ENCODE measurements at places on chromosomes 11 and 22.

- DNase-seq, result no peak
These were observed 52.9 kb upstream of the FBXO3 start for GRCh38 chr11:33827206-33827605.

- DNase-seq, result no peak
These were observed 66.5 kb upstream of the ALX4 start for GRCh38 chr11:44376423-44376822.

DNA sequence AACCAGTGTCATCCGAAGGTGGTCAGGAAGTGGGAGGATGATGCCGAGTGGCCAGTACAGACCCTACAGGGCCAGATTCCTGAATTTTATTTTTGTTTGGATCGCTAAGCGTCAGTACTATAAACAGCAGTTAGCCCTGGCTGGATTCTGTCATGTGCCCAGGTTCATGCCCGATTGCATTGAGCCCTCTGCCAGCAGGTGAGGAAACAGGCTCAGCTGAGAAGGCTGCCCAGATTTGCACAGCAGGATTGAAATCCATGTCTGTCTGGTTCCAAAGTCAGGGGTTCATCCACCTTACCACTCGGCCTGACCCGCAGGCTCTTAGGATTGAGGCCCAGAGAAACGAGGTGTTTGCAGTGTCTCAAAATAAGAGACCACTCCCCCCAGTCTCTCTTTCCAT lies 9.1 kb upstream of the TBC1D22A start:
- no peak for DNase-seq

DNA sequence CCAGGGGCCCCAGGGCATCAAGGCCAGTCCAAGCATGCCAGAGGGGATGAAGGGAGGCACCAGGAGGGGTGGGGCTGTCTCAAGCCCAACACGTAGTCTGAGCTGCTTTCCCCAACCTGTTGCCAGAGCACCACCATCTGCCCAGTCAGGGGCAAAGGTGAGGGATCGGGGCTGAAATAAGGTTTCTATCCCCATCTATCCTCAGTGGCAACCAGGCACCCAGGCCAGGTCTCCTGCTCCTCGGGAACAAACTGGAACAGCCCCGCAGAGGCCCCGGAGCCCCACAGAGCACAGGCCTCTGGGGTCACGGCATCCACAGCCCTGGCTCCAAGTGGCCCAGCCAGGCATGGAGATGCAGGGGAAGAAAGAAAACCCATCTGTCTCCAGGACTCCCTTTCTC lies 19.3 kb downstream of the STARD10 start:
- DNase-seq, result no peak

DNA sequence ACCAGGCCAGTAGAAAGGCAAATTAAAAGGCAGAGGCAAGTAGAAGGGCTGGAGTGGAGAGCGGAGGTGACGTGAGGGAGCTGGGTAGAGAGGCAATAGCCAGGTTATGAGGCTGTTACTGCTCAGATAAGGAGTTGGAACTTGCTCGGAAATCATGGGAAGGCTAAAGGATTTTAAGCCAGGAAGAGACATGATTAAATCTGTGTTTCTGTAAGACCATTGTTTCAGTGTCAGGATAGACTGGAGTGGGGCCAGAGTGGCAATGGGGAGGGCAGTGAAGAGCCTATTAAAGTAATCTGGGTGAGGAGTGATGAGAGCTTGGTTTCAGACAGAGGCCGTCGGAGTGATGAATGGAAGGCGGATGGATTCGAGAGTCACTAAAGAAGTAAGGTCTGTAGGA lies 39.0 kb downstream of the GRAMD1B start:
- DNase-seq, result no peak

- DNase-seq, result no peak
These were observed 3.4 kb downstream of the SLC25A45 start for GRCh38 chr11:65378928-65379638.

DNA sequence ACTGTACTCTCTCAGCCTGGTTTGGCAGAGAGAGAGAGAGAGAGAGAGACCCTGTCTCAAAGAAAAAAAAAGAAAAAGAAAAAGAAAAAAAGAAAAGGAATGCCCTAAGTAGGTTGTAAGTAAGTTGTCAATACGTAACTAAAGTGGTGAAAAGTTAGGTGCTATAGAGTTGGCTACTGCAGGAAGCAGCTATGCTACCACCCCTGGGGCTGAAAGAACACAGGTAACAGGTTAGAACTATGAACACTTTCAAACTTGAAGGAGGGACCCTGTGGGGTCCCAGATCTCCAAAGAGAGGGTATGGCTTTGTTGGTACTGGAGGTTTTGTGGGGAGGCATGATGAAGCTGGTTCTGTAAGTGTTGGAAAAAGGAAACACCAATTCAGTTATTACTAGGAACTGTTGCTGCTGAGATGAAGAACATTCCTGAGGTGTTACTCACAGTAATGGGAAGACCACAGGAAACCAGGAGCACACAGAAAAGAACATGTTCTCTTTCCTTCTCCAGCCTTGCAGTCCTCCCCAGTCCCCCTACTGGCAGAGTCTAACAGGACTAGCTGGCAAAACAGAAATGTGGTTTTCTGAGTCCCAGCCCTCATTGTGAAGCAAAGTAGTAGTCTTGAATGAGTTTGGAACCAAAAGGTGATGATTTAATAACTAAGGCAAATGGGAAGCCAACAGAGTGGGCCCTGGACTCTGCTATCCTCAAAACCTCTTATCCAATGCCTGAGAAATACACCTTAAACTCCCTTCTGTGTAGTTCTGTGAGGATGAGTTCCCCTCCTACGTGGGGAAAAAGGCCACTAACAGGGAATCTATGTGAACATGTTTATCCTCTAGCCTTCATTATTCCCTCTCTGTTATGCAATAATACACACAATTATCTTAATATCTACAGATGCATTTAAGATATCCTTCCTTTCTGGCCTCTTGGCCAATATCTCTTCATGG lies 427.0 kb upstream of the DDI1 start:
- DNase-seq, result no peak

GRCh38 chr11:15336021-15336420 lies 221.3 kb downstream of the INSC start:
- DNase-seq, result peak; percentile 41

GRCh38 chr22:20267441-20268278 lies 458 bp downstream of the RTN4R start:
- peak; percentile 81 for DNase-seq

DNA sequence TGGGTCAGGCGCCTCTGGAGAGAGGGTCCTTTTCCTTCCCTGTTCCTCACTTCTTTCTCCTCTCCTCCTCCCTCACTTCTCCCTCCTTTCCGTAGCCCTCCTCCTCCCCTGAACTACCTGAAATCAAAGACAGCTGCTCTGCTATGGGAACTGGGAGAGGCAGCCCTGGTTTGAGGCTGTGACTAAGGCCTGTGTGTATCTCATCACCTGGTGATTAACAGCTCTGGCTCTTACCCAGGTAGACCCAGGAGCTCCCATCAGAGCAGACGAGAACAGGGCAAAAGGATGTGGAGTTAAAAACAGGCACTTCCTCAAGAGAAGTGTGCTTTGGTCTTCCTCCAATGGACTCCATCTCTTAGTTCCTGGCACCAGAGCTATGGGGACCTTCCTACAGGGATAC lies 5.8 kb downstream of the ISX start:
- DNase-seq, result no peak

GRCh38 chr11:78773077-78773476 lies 198.4 kb upstream of the NARS2 start:
- DNase-seq, result no peak

DNA sequence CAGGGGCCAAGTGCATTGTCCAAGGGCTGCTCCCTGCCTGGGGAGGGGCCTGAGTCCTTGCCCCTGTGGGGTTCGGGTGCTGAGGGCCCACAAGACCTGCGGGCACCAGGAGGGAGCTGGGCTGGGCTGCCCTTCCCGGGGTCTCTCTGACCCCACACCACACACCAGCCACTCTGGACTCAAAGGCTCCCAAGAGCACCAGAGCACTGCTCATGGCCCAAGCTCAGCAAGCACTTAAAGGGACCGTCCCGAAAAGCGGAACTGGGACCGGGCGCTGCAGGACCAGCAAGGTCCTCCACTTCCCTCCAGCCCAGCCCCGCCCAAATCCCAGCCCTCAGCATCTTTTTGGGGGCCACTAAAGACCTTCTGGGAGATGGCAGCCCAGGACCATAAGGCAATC lies 5.3 kb downstream of the LSP1 start:
- no peak for DNase-seq

DNA sequence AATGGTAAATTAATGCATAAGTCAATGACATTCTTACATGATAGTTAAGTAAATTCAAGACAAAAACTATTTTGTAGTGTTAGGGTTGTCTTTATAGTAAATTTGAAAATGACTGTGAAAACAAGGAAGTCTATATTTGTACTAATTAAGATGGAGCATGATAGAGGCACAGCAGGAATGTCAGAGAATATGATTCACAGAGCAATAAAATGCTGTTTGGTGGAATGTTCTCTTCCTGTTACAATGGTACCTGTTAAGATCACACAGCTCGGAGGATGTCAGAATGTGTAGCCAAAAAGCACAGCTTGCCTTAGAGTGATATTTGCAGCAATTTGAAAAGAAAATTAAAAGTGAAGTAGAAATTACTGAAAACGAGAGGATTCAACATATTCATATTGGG lies 2339.7 kb upstream of the RAG2 start:
- no peak for DNase-seq

GRCh38 chr11:71342951-71343827 lies 90.8 kb upstream of the SHANK2 start:
- peak; percentile 72 for DNase-seq

GRCh38 chr11:19802773-19803293 lies 90.2 kb downstream of the NAV2 start:
- DNase-seq, result no peak

GRCh38 chr22:26650722-26651421 lies 6.5 kb upstream of the MIAT start:
- DNase-seq, result no peak

GRCh38 chr11:78583889-78584288 lies 9.2 kb upstream of the NARS2 start:
- no peak for DNase-seq

GRCh38 chr11:77589181-77589520 lies 602 bp upstream of the AQP11 start:
- no peak for DNase-seq

- DNase-seq, result no peak
These were observed 62.2 kb downstream of the MORC2 start for GRCh38 chr22:30906411-30906810.

GRCh38 chr11:36488096-36488495 lies 22.0 kb downstream of the TRAF6 start:
- no peak for DNase-seq

GRCh38 chr11:31652528-31652927 lies 143.0 kb downstream of the ELP4 start:
- DNase-seq, result no peak

- no peak for DNase-seq
These were observed 165.5 kb downstream of the DSCAML1 start for GRCh38 chr11:117631336-117632140.

GRCh38 chr11:44404736-44405395 lies 94.9 kb upstream of the ALX4 start:
- DNase-seq, result no peak

DNA sequence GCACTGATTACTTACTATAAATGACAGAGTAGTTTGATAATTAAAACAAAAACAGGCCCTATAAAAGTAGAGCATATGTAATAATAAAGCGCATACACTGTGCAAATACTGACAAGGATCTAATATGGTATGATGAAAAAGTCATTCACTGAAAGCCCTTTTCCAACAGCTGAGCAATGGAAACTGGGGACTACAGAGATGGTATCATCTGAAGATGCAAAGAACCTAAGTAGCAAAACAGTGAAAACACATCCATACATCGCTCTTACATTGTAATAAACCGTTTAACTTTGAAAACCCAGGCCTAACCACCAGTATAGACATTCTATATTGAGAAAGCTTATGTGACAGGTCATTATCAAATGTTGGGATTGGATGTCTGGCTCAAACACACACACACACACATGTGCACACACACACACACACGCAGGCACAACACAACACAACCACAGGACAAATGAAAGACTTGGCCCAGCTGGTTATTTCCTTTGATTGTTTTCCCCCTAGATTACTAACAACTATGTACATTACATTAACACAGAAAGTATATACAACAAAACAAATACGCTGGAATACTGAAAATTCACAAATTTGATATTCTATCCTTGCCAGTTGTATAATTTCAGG lies 119.5 kb downstream of the APOL5 start:
- DNase-seq, result no peak

- no peak for DNase-seq
These were observed 39.8 kb downstream of the CSTPP1 start for GRCh38 chr11:46976182-46976854.

GRCh38 chr11:92644595-92645445 lies 324.6 kb upstream of the MTNR1B start:
- no peak for DNase-seq

GRCh38 chr11:75557666-75558494 lies 4.2 kb upstream of the SERPINH1 start:
- no peak for DNase-seq

GRCh38 chr11:9090488-9091043 lies 833 bp downstream of the SCUBE2 start:
- DNase-seq, result peak; percentile 31

- no peak for DNase-seq
These were observed 5.7 kb downstream of the FTH1 start for GRCh38 chr11:61961570-61962212.

GRCh38 chr11:5992604-5993251 lies 5.9 kb upstream of the OR52L1 start:
- peak; percentile 44 for DNase-seq

DNA sequence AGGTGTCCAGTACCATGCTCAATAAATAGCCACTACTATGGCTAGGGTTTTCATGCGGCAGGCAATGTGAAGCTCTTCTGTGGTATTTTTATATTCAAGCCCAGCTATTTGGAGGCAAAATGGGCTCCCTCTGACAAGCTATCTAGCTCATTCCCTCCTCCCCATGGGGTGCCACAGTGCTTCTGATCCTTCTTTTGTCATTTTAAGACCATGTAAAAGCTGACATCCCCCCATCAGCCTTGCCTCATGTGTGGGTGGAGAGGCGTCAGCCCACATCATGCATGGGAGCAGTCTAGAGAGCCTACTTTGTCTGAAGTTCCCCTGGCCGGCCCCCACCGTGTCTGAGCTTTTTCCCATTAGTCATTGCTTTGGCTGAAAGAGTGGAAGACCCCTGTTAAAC lies 59.8 kb downstream of the NAV2 start:
- DNase-seq, result peak; percentile 69

DNA sequence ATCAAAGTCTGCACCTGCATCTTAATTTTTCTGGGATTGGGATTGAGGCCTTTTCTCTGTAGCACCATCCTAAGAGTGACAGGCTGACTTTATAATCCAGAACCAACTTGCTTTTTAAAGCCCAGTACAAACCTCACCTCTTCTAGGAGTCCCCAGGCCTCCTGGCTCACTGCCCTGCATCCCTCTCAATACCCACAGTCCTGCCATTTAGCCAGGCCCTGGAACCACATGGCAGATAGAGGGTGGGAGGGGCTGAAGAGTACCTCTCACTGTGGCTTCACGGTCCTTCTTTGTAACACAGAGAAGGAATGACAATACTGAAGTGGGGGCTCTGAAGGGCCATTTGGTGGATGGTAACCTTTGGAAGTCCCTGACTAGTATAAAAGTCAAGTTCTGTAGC lies 63.5 kb upstream of the PHOX2A start:
- DNase-seq, result no peak

DNA sequence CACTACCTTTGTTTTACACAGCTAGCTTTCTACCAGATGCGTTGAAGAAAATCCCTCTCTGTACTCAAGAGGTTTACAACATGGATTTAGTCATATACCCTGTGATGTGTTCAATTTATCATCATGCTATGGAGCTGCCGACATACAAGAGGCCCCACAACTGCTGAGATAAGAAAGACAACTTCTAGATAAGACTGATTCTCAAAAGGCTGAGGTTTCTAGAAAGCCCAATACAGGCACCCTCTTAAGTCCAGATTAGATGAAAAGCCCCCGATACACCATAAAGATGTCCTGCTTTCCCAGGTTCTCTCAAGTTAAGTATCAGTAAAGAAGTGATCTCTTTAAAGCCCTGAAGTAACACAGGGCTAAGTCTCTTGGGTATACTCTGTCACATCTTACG lies 14.3 kb downstream of the MTCH2 start:
- DNase-seq, result no peak
